ENCODE measurements at places on chromosomes 6 and 20. TPM values are rescaled to one million over a fixed set of nuclear protein-coding genes. Genes with fewer than 3 reads are reported as not detected.

GRCh38 chr20:53907968-53908751 lies 162.2 kb downstream of the BCAS1 start:
- no peaks in the 10 kb centered on the region for H3K36me3 ChIP-seq
- peaks cover 50% of the 10 kb centered on the region for H3K4me1 ChIP-seq
- DNase-seq: no peak
- no peak overlapping the region for H3K4me3 ChIP-seq

DNA sequence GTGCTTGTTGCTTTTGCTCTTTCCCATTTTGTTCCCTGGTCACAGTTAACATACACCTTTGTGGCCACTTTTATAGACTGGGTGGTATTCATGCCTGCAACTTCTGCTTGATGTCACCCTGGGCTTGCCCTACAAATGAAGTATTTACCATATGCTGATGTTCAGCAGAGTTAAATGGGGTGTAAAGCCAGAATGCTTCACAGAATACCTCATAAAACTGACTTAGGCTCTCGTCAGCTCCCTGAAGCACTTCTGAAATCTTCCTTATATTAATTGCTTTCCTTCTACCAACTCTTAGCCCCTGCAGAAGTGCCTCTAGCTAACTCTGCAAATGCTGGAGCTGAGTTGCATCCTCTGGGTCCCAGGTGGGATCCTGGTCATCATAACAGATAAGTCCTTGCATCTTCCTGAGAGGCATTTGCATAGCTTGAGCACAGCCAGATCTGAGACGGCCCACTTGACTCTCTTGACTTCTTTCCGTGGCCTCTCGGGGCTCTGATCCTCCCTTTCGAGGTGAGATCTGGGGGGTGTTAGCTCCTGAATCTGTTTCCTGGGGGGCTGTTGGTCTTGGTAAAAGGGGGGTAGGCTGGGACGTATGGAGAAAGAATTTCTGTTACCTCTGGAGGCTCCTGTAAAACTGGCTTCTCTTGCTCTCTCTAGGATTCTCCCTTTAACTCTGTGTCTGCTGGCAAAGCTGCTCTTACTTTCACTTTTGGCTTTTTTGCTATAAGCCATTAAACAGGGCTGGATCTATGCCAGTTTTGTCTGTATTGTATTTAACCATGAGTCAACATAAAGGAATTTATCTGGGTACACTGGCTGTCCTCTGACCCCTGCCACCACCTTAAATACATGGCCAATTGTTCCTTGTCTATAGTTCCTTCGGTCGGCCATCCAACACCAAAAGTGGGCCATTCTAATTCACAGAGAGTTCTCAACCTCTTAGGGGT lies 223.0 kb upstream of the SYNCRIP start:
- no peaks in the 10 kb centered on the region for H3K36me3 ChIP-seq
- H3K4me3 ChIP-seq: peak overlapping the region; percentile 29
- H3K27ac ChIP-seq: no peak overlapping the region
- peak; percentile 14 for DNase-seq
- H3K27me3 ChIP-seq: no peaks in the 10 kb centered on the region

GRCh38 chr6:142075516-142076101 lies 57.1 kb upstream of the GJE1 start:
- H3K27me3 ChIP-seq: no peaks in the 10 kb centered on the region
- no peak overlapping the region for H3K27ac ChIP-seq
- H3K4me1 ChIP-seq: no peaks in the 10 kb centered on the region
- DNase-seq: no peak

SRXN1 gene
- 167 TPM for total RNA-seq

DNA sequence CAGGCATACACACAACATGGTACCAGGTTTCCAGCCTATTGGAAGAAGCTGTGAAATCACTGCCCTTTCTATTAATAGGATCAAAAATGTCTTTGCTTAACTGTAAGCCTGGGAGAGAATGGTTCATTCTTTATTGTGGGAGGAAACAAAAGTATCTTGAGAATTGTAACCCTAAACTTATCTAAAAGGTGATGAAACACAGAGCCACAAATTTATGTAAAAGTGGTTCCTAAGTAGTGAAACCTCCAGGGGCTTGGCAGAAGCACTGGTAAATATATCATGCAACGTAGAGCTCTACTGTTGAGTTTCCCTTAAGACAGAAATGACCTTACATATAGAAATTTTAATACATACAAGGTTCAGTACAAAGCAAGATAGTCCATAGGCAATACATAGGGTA lies 17.2 kb upstream of the NOX3 start:
- no peak for DNase-seq
- H3K27ac ChIP-seq: no peak overlapping the region
- H3K4me3 ChIP-seq: no peak overlapping the region
- no peaks in the 10 kb centered on the region for H3K27me3 ChIP-seq

DNA sequence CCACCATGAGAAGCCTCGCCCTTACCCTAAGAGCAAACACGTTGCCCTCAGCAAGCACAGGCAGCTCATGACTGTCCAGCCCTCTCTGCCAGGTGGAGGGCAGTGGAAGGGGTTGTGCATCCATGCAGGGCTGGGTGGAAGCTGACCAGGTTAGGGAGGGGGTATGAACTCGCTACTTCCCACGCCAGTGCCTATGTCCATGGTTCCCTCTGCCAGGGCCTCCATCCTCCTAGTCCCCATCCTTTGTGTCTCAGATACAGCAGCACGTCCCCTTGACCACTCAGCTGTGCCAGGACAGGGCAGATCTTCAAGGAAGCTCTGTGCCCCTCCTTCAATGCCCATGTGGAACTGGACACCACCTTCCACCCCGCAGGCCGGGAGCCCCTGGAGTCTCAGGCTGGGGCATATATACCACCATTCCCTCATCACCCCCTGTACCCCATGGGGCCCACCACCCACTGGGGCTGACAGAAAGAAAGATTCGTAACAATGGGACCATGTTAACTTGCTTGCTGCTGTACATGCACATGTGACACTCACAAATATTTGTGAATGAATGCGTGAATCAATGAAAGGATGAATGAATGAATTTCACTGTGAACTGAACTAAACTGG lies 90.7 kb downstream of the ANKRD60 start:
- no peaks in the 10 kb centered on the region for H3K27me3 ChIP-seq
- H3K27ac ChIP-seq: no peak overlapping the region
- H3K4me1 ChIP-seq: peaks cover 73% of the 10 kb centered on the region
- no peak overlapping the region for H3K4me3 ChIP-seq
- H3K36me3 ChIP-seq: no peaks in the 10 kb centered on the region
- DNase-seq: no peak

GRCh38 chr6:108132863-108133262 lies 33.0 kb upstream of the NR2E1 start:
- no peaks in the 10 kb centered on the region for H3K27me3 ChIP-seq
- peaks cover 35% of the 10 kb centered on the region for H3K4me1 ChIP-seq
- no peak overlapping the region for H3K27ac ChIP-seq
- H3K36me3 ChIP-seq: no peaks in the 10 kb centered on the region
- no peak for DNase-seq
- no peak overlapping the region for H3K4me3 ChIP-seq

PPIL4 gene
- total RNA-seq: 13.5 TPM

- H3K4me1 ChIP-seq: no peaks in the 10 kb centered on the region
- H3K27me3 ChIP-seq: no peaks in the 10 kb centered on the region
- DNase-seq: no peak
- H3K36me3 ChIP-seq: no peaks in the 10 kb centered on the region
- no peak overlapping the region for H3K4me3 ChIP-seq
Measured at GRCh38 chr6:121247386-121247785, 86.9 kb downstream of the TBC1D32 start.

DNA sequence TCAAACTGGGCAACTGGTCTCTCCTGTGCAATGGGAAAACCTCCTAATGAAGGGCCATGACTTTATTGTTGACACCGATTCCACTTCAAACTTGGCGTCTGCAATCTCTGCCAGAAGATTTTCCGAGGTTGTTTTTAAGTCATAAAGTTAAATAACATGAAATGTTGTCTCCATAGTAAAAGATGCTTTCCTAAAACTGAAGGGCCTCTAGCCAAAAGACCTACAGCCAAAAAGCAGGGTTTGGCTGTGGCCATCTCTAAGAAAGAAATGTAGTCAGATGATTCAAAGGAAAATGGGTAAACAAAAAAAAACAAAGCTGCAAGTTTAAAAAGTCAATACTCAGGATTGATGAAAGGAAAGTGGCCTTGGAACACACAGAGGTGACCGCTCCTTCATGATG lies 14.1 kb downstream of the CD93 start:
- H3K36me3 ChIP-seq: no peaks in the 10 kb centered on the region
- no peak overlapping the region for H3K27ac ChIP-seq

GRCh38 chr6:168333039-168333438 lies 13.5 kb upstream of the DACT2 start:
- H3K4me1 ChIP-seq: no peaks in the 10 kb centered on the region
- no peaks in the 10 kb centered on the region for H3K36me3 ChIP-seq
- peaks cover 38% of the 10 kb centered on the region for H3K27me3 ChIP-seq
- no peak overlapping the region for H3K4me3 ChIP-seq
- H3K27ac ChIP-seq: no peak overlapping the region

DNA sequence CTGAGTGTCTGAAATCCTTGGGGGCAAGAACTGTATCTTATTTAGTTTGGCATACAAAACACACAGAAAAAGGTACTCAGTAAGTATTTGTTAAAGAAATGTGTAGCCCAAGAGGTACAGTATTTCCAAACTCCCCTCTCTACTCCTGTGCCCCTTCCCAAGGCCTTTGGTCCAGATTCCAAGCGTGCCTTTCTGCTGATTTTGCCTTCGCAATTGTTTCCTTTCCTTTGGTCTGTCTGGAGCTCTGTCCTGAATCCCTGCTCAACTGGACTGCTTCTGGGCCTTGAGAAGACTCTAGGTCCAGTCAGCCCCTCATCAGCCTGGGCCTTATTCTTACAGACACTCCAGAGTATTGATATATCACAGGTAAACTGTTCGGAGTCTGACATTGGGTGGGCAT lies 122.2 kb upstream of the SYNCRIP start:
- no peak overlapping the region for H3K4me3 ChIP-seq
- DNase-seq: no peak
- H3K27ac ChIP-seq: no peak overlapping the region

DNA sequence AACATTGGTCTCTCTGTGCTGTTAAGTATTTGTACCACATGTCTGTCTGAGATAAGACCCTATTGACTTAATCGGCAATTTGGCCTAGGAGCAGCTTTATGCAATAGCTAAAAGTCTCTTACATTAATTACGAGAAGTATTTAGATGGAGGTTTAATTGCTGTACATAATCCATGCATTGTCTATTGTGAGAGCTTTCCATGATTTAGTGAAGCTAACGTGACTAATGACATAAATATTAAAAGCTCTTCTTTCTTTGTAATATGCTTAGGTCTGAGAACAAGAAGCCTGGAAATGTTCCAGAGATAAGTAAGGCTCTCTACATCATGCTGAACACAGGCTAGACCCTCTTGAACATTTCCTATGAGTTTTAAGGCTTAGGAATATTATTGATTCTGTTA lies 32.7 kb upstream of the FAM83B start:
- H3K27me3 ChIP-seq: no peaks in the 10 kb centered on the region
- no peaks in the 10 kb centered on the region for H3K36me3 ChIP-seq
- H3K4me1 ChIP-seq: no peaks in the 10 kb centered on the region
- no peak overlapping the region for H3K27ac ChIP-seq
- no peak for DNase-seq

SRMS gene
- total RNA-seq: 1.2 TPM

DNA sequence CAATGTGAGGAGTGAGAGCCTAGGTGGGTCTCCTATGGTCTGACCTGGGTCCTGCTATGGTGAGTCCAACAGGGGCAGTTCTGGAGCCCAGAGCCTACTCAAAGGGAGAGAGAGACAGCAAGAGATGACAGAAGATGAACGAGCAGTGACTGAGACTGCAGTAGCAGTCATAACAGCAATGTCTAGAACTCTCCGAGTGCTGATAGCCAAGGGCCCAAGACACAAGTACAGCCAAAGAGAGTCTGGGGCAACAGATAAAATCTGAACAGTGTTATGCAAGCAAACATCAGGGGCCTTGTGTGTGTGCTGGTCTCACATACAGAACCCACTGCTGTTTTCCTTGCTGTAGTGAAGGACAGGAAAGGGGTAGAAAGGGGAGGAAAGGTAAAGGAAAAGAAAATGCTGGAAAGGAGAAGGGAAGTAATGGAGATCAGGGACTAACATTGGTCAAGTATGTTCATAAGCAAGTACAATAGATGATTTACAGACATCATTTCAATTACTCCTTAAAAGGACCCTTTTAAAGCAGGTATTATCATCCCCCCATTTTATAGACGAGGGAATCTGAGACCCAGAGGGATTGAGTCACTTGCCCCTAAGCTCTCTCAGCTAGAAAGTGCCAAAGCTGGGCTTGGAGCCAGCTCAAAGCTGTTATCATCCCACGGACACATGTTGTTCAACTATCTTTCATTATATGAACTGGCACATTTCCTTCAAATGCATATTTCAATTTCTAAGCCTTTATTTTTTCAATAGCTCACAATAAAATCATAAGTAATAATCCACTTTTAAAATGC lies 182.3 kb upstream of the RAB32 start:
- H3K27me3 ChIP-seq: no peaks in the 10 kb centered on the region
- DNase-seq: no peak
- no peak overlapping the region for H3K4me3 ChIP-seq

GRCh38 chr6:106539936-106540335 lies 89.4 kb downstream of the RTN4IP1 start:
- DNase-seq: no peak
- H3K36me3 ChIP-seq: peaks cover 27% of the 10 kb centered on the region
- peak overlapping the region; percentile 27 for H3K27ac ChIP-seq
- H3K4me3 ChIP-seq: no peak overlapping the region

RXRB gene
- 51.5 TPM for total RNA-seq

DNA sequence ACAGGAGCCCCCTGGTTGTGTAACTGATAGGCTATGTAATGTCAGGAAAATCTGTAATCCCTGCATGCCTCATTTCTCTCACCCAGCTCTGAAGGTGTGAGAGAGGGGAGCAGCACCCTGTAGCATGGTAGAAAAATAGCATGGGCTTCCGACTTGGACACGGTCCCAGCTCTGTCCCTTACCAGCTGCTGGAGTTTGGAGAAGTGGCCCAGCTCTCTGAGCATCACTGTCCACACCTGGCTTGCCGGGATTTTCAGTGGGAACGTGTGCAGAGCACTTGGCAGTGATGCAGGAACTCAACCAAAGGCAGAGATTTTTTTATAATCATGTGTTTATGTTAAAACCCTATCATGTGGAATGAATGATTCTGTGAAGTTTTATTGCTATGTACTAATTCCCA lies 34.6 kb downstream of the STK35 start:
- no peaks in the 10 kb centered on the region for H3K27me3 ChIP-seq
- peaks cover 36% of the 10 kb centered on the region for H3K4me1 ChIP-seq
- H3K27ac ChIP-seq: no peak overlapping the region

IYD gene
- total RNA-seq: not detected

GRCh38 chr6:125746731-125747588 lies 2.5 kb upstream of the HEY2 start:
- no peaks in the 10 kb centered on the region for H3K36me3 ChIP-seq
- peak overlapping the region; percentile 92 for H3K4me3 ChIP-seq
- peaks cover 38% of the 10 kb centered on the region for H3K27me3 ChIP-seq
- no peak overlapping the region for H3K27ac ChIP-seq
- DNase-seq: peak; percentile 18
- H3K4me1 ChIP-seq: peaks cover 20% of the 10 kb centered on the region

Data from PC-9 (cell line).